AG09309 (cell line): ENCODE measurements at places on chromosomes 12 and 14.

GRCh38 chr14:94372021-94372605, 16.3 kb downstream of the SERPINA1 start:
- DNase-seq, result no peak

DNA sequence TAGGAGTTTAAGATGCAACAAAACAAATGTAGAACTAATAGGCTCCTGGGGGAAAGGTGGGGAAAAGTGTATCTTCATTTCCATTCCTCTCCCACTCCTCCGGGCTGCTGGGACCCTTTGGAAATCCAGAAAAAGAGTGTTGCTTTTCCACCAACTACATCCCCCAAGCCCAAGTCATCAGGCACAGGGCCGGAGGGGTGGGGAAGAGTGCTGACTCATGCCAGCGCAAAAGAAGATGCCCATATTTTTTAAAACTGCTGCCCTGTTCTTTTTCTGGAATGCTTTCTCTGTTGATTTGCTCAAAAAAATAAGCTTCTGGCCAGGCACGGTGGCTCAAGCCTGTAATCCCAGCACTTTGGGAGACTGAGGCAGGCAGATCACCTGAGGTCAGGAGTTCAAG, 70.9 kb downstream of the TBK1 start:
- no peak for DNase-seq

GRCh38 chr12:4856596-4856995, 53.1 kb upstream of the KCNA1 start:
- DNase-seq, result no peak

DNA sequence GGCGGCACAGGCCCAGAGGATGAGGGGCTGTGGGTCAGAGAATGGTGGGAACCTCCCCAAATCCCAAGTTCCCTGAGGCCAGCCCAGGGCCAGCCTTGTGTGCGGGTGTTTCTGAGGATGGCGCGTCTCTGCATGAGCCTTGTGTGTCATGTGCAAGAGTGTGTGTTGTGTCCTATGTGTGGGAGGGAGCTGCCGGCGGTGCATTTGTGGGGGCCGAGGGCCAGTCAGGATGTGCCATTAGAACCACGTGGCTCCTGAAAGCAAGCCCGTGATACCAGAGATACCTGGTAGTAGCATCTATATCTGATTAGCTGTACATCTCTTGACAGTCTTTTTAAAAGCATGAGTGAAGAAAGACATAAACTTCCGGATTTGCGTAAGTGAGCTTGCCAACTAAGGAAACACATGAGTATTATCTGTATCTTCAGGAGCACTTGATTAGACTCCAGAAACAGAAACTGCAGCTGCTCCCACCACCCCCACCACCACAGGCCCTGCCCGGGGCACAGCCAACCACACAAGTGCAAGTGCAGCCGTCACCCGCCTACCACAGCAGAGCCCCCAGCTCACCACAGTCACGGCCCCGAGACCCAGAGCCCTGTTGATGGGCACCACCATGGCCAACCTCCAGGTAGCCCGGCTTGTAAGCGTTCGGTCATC, 19.2 kb downstream of the DDX51 start:
- DNase-seq, result no peak

DNA sequence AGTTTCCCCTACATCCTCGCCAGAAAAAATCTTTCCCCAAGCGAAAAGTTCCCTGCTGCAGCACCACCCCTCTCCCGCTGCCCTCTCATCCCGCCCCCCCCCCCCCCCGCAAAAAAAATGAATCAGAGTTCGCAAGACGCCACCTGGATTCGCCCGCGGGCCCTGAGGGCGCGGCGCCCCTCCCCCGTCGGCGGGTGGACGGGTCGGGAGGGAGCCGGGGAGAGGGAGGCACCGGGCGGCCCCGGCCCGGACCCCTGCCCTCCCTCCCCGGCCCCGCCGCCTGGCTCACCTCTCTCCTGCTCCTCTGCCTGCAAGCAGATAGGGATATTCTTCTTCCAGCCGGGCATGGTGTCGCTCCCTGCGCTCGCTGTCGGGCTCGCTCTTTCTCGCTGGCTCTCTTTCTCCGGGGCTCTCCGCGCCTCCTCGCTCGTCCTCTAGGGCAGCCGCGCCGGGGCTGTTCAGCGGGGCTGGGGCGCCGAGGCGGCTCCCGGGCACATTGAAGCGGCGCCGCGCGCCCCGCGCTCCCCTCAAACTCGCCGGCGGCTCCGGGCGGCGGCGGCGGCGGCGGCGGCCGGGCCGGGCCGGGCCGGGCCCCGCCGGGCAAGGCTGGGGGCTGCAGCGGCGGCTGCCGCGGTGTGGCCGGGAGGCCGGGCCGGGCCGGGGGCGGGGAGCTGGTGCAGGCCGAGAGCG, 200.3 kb upstream of the CAND1 start:
- no peak for DNase-seq

DNA sequence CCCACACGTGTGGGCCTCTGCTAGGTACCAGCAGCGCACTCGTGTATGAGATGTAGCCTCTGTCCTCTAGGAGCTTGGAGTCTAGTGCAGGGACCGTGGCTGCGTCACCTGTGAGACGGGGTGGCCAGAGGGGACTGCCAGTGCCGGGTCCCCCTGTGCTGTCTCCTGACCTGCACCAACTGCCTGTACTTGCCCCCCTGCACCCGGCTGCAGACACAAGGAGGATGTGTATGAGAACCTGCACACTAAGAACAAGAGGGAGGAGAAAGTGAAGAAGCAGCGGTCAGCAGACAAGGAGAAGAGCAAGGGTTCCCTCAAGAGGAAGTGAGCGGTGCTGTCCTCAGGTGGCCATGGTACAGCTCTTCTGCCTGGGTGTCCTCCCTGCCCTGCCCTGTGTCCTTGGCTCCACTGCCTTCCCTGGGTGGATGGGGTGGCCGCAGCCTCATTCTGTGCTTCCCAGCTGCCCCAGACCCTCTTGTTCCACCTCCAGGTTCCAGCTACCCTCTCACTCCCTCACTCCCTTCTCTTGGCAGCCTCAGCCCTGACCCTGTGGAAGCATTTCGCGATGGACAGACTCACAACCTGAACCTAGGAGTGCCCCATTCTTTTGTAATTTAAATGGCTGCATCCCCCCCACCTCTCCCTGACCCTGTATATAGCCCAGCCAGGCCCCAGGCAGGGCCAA, 9.6 kb downstream of the PTPN6 start:
- no peak for DNase-seq

DNA sequence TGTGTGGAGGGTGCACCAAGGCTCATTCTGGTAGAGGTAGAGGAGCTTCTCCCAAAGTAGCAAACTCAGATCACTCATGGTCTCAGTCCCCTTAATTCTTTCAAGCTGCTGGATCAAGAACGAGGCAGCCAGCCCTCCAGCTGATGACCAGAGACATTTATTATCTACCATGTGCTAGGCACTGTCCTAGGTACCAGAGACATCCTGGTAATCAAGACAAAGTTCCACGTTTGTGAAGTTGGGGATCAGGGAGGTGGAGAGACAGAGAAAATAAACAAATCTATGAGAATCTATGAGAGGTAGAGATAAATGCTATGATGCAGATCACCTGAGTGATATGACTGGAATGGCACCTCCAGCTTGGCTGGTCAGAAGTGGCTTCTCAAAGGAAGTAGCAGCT, 130.2 kb downstream of the CRADD start:
- DNase-seq, result no peak

DNA sequence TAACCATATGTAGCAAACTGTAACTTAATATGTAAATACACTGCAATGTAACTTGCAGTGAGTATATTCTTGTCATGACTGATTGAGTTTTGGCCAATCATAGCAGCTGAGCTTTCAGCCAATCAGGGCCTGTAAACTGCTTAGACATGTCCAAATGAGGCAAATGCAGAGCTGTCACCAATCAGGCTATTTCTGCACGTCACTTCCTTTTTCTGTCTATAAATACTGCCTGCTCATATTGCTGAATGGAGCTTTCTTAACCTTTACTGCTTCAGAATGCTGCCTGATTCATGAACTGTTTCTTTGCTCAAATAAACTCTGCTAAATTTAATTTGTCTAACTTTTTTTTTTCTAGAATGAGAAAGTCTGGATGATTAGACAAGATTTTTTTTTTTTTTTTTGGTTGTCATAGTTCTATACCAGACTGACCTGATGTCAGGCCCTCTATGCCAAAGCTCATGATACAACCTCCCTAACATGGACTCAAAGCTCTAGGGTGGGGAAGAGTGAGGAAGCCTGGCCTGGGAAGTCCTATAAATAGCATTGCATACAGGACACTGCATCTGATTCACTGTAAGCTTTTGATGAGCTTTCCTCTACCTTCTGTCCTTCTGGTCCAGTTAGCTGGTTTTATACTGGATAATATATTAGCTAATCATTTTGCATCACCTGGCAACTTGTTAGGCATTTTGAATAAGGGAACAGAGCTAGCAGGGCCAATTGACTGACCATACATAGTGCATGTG, 12.0 kb downstream of the MGP start:
- no peak for DNase-seq

- no peak for DNase-seq
Observed at GRCh38 chr14:44317441-44317746, 189.7 kb downstream of the FSCB start.

- no peak for DNase-seq
Observed at GRCh38 chr12:30067146-30067545, 283.4 kb upstream of the TMTC1 start.

DNA sequence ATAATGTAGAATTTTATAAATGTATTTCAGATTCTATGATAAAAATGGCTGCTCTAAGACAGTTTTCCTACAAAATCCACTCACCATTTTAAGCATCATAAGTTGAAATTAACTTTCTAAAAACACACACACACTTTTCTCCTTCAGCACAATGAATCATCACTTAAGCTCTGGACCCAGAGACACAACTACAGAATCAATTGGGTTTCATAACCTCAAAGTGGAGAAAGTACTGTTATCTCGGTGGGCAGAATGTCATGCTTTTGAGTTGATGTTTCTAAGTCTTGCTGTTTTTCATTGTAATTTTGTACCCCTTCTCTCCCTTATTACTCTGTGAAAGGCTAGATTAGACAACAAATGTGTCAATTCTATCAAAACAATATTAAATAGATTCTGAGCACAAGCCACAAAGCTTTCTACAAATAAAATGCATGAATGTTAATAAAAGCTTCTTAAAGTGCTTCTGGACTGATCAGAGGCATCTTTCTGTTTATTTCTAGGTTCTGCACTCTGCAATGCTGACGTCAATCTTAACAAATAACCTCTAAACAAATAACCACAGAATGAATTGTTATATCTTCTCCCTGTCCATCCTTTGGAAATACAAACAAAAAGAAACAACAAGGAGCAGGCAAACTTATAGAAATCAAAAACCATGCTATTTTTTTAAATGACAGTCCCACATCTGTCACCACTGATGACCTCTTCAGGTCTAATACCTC, 8.2 kb downstream of the IPO8 start:
- no peak for DNase-seq

DNA sequence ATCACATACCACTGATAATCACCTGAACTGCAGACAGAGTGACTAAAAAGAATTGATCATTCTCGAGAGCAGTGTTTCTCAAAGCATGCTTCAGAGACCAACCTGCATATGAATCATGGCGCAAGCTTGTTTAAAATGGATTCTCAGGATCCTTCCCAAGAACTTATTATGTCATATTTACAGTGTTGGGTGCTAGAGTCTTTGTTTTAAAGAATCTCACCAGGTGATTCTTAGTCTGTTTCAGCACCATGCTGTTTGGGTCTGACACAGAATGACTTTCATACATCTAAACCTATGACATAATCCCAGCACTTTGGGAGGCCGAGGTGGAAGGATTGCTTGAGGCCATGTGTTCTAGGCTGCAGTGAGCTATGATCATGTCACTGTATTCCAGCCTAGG, 31.3 kb upstream of the SSPN start:
- DNase-seq, result no peak

DNA sequence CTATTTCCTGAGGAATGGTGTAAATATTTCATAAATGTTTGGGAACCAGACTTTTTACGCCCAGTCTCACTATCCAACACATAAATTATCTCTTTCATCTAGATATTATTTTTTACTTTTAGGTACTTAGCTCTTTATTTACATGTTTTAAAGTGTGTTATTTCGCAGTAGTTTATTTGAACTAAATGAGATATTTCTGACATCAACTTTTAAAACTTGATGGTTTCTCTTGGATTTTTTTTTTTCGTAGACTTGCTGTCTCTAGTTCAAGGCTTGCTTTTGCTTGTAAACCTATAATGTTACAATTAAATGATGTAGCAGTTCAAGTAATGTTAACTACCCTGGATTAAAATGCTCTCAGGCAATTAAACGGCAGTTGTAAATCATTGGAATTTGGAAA, 241.7 kb upstream of the PDE3A start:
- no peak for DNase-seq

DNA sequence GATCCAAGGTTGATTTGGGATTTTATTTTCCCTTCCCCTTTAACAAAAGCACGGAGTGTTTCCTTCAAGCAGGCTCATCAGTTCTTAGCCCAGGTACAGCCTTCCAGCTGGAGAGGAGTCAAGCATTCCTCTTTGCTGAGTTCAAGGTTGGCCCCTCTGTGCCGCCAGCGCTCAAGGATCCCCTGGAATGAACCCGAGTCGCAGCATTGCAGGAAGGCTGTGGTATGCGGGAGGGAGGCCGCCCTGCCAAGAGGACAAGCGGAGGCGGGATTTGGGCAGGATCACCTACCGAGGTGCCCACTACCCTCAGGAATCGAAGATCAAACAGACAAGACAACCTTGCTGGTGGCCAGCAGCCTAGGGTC, 53.9 kb upstream of the NCOR2 start:
- DNase-seq, result no peak

- no peak for DNase-seq
Observed at GRCh38 chr12:21614506-21614905, 9.9 kb upstream of the GYS2 start.

DNA sequence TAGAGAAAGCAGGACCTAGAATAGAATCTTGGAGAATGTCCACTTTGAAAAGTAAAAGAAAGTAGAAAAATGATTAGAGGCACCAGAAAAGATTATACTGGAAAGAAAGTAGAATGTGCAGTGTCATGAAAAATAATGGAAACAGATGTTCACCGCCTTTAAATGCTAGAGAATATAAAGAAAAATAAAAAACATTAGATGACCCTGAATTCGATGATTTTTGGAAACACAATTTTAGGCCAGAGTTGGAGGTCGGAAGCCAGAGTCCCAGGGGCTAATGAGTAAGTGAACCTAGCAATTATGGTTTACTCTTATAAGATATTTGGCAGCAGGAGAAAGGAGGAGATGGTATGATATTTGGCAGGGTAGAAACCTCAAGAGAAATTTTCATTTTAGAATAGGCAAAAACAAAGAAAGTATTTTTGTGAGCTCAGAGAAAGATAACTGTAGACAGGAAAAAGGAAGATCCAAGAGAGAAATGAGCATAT, 37.7 kb downstream of the GYS2 start:
- DNase-seq, result no peak

GRCh38 chr12:75623631-75624154, 112.3 kb upstream of the KRR1 start:
- no peak for DNase-seq

- DNase-seq, result no peak
Observed at GRCh38 chr12:118357257-118358007, 15.3 kb downstream of the TAOK3 start.

- no peak for DNase-seq
Observed at GRCh38 chr12:3753544-3754284, 805 bp upstream of the CRACR2A start.
